ENCODE measurements at places on chromosomes 3 and 15.

DNA sequence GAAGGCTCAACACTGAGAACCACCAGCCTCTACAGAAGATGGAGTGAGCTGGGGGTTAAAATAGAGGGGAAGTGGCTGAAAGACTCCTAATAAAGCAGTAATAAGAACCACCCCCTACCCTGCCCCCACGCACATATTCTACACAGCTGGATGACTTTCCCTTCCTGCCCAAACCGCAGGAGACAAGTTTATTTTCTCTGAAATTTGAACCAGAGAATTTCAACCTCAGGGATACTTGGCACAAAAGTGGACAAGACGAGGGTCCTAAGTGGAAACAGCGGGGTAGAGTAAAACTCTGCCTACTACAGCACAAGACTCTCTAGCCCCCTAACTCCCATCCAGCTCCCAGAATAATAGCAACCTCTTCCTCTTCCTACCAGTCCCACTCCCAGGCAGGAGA is 28.4 kb downstream of the USF3 start:
- H3K4me3 ChIP-seq, result no peak overlapping the region
- peaks cover 53% of the 10 kb centered on the region for H3K36me3 ChIP-seq
- H3K27ac ChIP-seq, result no peak overlapping the region
- no peak for DNase-seq
- H3K4me1 ChIP-seq, result peaks cover 9% of the 10 kb centered on the region

- no peaks in the 10 kb centered on the region for H3K27me3 ChIP-seq
- H3K4me1 ChIP-seq, result peaks cover 29% of the 10 kb centered on the region
- no peak for DNase-seq
- peaks cover 8% of the 10 kb centered on the region for H3K36me3 ChIP-seq
Observed at GRCh38 chr3:16437640-16438039, 75.9 kb downstream of the RFTN1 start.

GRCh38 chr3:62818347-62818746 is 56.9 kb downstream of the CADPS start:
- H3K27me3 ChIP-seq, result no peaks in the 10 kb centered on the region
- no peaks in the 10 kb centered on the region for H3K4me1 ChIP-seq
- no peaks in the 10 kb centered on the region for H3K36me3 ChIP-seq
- no peak overlapping the region for H3K4me3 ChIP-seq
- DNase-seq, result no peak
- H3K27ac ChIP-seq, result no peak overlapping the region

- H3K4me1 ChIP-seq, result no peaks in the 10 kb centered on the region
- no peak overlapping the region for H3K4me3 ChIP-seq
- DNase-seq, result no peak
- no peaks in the 10 kb centered on the region for H3K27me3 ChIP-seq
- no peak overlapping the region for H3K27ac ChIP-seq
Observed at GRCh38 chr3:24923570-24923969, 428.9 kb upstream of the THRB start.

- H3K4me3 ChIP-seq, result no peak overlapping the region
- H3K27me3 ChIP-seq, result no peaks in the 10 kb centered on the region
- no peak overlapping the region for H3K27ac ChIP-seq
- no peak for DNase-seq
- H3K36me3 ChIP-seq, result no peaks in the 10 kb centered on the region
Observed at GRCh38 chr3:23877329-23877980, 39.3 kb downstream of the NKIRAS1 start.

- H3K36me3 ChIP-seq, result peaks cover 5% of the 10 kb centered on the region
- peak overlapping the region; percentile 96 for H3K4me3 ChIP-seq
- DNase-seq, result peak; percentile 1
- H3K4me1 ChIP-seq, result peaks cover 17% of the 10 kb centered on the region
- H3K27ac ChIP-seq, result peak overlapping the region; percentile 96
- H3K27me3 ChIP-seq, result no peaks in the 10 kb centered on the region
Observed at GRCh38 chr3:44478055-44478468, 592 bp upstream of the ZNF445 start.

GRCh38 chr3:161108840-161109239 is 3.7 kb upstream of the B3GALNT1 start:
- no peak for DNase-seq
- H3K27ac ChIP-seq, result no peak overlapping the region
- H3K4me3 ChIP-seq, result no peak overlapping the region

DNA sequence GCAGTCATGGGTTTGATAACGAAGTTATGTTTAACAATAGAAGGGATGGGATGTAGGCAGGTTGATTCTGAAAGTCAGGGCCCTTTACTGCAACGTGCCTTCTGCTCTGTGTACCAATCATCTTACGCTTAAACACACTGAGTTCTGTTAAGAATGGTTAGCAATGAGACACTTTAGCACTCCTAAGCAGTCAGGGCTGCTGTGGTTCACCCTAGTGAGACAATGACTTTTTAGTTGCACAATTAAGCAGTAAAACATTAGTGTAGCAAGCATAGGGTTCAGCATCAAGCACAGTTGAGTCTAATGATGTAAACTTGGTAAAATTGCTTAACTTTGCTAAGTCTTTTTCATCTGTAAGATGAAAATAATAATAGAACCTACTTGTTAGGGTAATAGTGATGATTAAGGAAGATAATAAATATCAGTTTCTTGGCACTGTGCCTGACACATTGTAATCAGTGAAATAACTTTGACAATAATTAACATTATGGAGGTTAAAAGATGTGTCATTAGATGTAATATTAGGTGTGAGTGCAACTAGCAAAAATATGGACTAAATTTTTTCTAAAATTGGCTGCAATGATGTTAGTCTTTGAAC is 484.2 kb upstream of the THBS1 start:
- DNase-seq, result no peak
- H3K4me1 ChIP-seq, result no peaks in the 10 kb centered on the region
- no peaks in the 10 kb centered on the region for H3K36me3 ChIP-seq
- H3K27ac ChIP-seq, result no peak overlapping the region

DNA sequence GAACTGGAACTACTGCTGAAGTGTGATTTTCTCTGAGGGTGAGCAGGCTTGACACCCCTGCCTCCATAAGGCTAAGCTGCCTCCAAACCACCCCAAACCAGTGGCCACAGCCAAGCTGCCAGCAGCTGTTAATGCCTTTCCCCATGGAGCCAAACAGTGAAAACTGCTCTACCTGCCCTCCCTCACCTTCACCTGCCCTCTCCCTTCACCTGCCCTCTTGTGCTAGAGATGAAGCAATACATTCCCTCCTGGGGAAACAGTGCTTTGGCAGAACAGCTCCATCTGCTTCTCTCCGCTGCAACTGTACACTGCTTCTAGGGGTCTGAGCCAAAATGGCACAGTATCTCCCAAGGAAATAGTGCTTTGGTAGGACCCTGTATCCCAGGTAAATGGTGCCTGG is 374.1 kb downstream of the FHIT start:
- H3K4me1 ChIP-seq, result no peaks in the 10 kb centered on the region
- no peak overlapping the region for H3K27ac ChIP-seq

DNA sequence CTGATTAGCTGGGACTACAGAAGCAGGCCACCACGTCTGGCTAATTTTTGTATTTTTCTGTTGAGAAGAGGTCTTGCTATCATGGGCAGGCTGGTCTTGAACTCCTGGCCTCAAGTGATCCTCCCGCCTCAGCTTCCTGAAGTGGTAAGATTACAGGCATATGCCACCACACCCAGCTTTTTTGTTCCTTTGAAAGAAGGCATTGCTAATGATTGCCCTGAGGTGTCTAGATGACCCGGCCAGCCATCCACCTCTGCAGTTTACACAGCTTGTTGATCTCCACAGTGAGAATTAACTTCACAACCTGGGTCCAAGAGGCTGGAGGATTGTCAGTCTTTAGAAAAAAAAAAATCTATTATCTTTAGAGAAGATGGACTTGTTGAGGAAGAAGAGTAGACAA is 58.7 kb downstream of the SMAD3 start:
- H3K4me3 ChIP-seq, result peak overlapping the region; percentile 21
- peaks cover 54% of the 10 kb centered on the region for H3K4me1 ChIP-seq
- H3K27ac ChIP-seq, result peak overlapping the region; percentile 99
- no peaks in the 10 kb centered on the region for H3K27me3 ChIP-seq
- peaks cover 18% of the 10 kb centered on the region for H3K36me3 ChIP-seq
- no peak for DNase-seq

- no peaks in the 10 kb centered on the region for H3K36me3 ChIP-seq
- H3K27ac ChIP-seq, result peak overlapping the region; percentile 44
- no peak overlapping the region for H3K4me3 ChIP-seq
- H3K27me3 ChIP-seq, result no peaks in the 10 kb centered on the region
- peaks cover 15% of the 10 kb centered on the region for H3K4me1 ChIP-seq
- DNase-seq, result no peak
Observed at GRCh38 chr3:149879872-149880271, 66.9 kb downstream of the RNF13 start.

- no peaks in the 10 kb centered on the region for H3K4me1 ChIP-seq
- H3K36me3 ChIP-seq, result no peaks in the 10 kb centered on the region
- no peaks in the 10 kb centered on the region for H3K27me3 ChIP-seq
Observed at GRCh38 chr15:100189849-100190248, 151.9 kb downstream of the ADAMTS17 start.

DNA sequence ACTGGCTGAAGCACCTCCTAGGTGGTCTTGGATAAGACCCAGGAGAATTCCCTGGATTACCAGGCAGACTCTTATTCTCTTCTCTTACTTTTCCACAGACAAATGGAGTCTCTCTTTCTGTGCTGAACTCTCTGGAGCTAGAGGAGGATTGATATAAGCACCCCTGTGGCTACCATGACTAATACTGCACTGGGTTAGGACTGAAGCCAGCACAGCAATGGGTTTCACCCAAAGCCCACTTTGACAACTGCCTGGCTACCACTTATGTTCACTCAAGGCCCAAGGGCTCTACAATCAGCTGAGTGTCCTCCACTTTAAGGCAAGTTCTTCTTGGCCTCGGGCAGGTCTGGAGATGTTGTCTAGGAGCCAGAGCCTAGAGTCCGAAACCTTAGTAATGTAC is 225.5 kb downstream of the DIPK2A start:
- peaks cover 9% of the 10 kb centered on the region for H3K27me3 ChIP-seq
- no peaks in the 10 kb centered on the region for H3K36me3 ChIP-seq
- H3K4me3 ChIP-seq, result no peak overlapping the region
- H3K4me1 ChIP-seq, result no peaks in the 10 kb centered on the region
- no peak for DNase-seq
- no peak overlapping the region for H3K27ac ChIP-seq

DNA sequence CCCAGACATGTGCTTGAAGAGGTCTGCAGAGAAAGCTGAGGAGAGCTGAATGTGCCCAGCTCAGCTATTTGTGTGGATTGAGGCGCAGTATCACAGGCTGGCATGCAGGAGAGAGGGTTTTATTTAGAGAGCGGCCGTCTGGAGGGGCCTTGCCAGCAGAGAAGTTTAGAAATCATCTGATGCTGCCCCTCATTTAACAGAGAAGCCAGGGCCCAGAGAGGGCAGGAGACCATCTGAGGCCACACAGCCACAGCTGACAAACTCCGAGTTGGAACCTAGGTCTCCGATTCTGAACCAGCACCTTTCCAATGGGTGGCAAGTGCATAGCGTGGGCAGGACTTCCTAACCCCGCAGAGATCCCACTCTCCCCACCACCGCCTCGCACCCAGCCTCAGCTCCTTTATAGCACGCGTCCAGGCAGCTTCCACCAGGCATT is 101.0 kb downstream of the LSM3 start:
- H3K4me3 ChIP-seq, result no peak overlapping the region
- H3K4me1 ChIP-seq, result no peaks in the 10 kb centered on the region
- H3K36me3 ChIP-seq, result no peaks in the 10 kb centered on the region
- H3K27me3 ChIP-seq, result peaks cover 23% of the 10 kb centered on the region
- DNase-seq, result no peak

GRCh38 chr3:44509393-44509921 is 32.0 kb upstream of the ZNF445 start:
- H3K27me3 ChIP-seq, result no peaks in the 10 kb centered on the region
- H3K4me3 ChIP-seq, result peak overlapping the region; percentile 96
- peaks cover 18% of the 10 kb centered on the region for H3K36me3 ChIP-seq
- no peak for DNase-seq
- H3K4me1 ChIP-seq, result peaks cover 21% of the 10 kb centered on the region

DNA sequence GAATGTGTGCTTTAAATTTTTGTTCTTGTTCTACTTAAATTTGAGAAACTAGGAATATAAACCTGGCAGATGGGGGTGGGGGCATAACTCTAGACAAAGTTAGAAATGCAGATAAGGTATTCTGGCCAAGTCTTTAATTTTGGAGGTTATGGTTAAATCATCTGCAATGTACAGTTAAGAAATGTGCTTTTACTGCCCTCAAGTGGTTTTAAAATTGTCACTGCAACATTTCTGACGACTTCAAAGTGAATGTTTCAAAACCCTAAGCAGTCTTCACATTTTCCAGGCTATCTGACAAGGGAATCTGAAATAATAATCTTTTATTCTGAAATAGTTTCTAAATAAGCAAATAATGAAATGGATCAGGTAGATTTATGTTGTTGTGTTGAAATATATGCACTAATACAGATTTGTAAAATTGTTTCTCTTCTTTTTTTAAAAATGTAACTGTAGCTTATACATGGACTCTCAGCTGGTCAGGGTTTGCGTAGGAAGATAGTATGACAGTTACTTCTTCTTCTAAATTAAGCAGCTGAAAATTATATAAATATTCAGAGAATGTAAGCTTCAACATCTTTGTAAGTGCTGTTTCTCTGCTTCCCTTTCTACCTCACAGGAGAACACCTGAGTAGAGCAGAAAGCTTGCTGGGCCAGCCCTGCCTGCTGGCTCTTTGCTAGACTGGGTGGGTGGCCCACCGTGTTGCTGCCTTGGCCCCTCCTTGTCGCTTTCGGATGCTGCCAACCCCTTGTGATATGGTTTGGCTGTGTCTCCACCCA is 45.0 kb downstream of the SUCNR1 start:
- H3K27me3 ChIP-seq, result no peaks in the 10 kb centered on the region
- no peaks in the 10 kb centered on the region for H3K4me1 ChIP-seq
- DNase-seq, result no peak
- H3K27ac ChIP-seq, result no peak overlapping the region
- no peak overlapping the region for H3K4me3 ChIP-seq

DNA sequence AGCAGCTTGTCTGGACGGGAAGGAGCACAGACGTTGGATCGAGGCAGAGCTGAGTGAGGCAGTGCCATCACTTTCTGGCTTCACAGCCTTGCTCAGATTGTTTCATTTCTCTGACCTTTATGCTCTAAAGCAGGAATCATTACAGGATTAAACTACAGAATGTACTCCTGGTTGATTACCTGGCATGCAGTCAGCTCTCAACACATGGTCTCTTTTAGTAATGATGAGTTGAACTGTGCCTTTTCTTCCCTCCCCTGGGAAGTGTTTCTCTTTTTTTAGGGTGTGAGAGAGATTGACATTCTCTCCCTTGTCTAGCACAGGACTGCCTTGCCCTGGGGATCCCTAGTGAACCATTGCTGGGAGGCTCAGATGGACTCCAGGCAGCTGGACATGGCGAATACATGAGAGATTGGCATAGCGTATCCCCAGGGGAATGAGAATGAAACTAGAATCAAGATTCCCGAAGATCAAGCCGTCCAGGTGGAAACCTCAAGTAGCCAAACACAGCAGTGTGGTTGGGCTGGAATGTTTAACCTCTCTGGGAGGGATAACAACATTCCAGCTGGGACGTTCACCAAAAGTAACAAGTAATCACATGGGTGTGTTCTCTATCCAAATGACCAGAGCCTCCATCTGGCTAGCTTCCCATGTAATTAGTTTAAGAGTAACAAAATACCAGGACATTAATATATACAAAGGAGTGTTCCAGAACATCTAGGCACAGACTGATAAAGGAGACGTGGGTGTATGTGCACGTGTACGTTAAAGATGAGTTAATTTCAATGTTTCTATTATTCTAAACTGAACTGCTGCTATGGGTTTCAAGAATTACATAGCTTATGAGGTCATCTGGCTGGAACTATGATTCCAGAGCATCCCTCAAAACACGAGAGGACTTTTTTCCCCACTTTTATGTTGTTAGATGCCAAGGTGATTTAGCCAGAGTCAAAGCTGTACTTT is 118.6 kb upstream of the NR2E3 start:
- peaks cover 47% of the 10 kb centered on the region for H3K27me3 ChIP-seq
- peaks cover 3% of the 10 kb centered on the region for H3K36me3 ChIP-seq
- H3K4me1 ChIP-seq, result no peaks in the 10 kb centered on the region
- no peak overlapping the region for H3K4me3 ChIP-seq
- no peak for DNase-seq
